ENCODE measurements at places on chromosomes 1 and 21.

- DNase-seq, result no peak
Observed at GRCh38 chr1:81543764-81544163, 257.0 kb upstream of the ADGRL2 start.

GRCh38 chr1:246297279-246298265, 209.5 kb downstream of the SMYD3 start:
- no peak for DNase-seq

GRCh38 chr1:31795801-31796621, 19.8 kb downstream of the SPOCD1 start:
- peak; percentile 87 for DNase-seq

- no peak for DNase-seq
Observed at GRCh38 chr1:88237058-88237457, 447.0 kb upstream of the PKN2 start.

- DNase-seq, result no peak
Observed at GRCh38 chr1:36889478-36890226, 144.7 kb downstream of the GRIK3 start.

DNA sequence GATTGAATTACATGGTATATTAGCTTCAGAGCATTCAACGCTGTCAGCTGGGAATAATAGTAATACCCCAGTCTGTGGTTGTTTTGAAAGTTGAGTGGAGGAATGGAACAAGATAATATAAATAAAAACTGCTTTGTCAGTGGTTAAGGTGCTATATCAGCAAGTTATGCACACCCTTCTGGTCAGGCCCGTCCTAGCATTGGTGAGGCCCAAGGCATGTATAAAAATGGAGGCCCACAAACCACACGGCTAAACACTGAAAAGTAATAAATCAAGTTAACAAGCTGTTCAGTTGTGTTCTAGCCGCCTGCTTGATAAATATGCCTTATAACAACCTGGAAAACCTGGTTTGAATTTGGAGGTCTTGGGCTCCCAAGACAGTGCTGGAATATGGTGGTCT, 77.4 kb downstream of the PSMG1 start:
- no peak for DNase-seq

- no peak for DNase-seq
Observed at GRCh38 chr1:196449460-196449859, 158.8 kb downstream of the KCNT2 start.

DNA sequence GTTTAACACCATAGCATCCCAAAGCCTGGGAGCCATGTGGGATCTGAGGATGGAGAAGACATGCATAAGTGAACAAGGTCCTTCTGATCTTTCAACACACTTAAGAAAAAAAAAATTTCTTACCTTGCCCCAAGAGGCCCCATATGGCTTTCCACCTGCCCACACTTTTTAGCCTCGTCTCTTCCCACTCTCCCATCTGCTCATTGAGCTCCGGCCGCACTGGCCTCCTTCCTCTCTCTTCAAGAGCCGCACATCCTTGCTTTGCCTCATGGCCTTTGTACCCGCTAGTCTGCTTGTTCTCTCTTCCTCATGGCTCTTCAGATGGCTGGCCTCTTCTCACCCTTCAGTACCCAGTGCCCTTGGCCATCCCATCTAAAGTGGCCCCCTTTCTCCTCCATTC, 70.2 kb upstream of the PDE4B start:
- no peak for DNase-seq
